ENCODE measurements at places on chromosomes 16 and 17. TPM values are rescaled to one million over a fixed set of nuclear protein-coding genes. Genes with fewer than 3 reads are reported as not detected.

DNA sequence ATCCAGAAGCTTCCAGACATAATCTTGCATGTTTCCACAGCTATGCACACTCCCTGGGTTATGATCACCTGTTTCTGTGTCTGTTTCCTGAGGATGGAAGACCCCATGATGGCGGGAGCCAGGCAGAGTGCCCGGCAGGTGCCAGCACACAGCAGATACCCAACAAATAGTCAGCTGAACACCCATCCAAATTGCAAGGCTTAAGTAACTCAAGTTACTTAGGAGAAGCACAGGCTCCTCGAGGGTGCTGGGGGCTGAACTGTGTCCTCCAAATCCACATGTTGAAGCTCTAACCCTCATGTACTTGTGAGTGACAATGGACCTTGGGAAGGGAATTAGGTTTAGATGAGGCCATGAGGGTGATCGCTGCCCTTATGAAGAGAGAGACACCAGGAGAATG is 79.5 kb upstream of the DOC2B start:
- no peak for DNase-seq

- DNase-seq, result no peak
Observed at GRCh38 chr17:14750866-14751265, 450.0 kb downstream of the HS3ST3B1 start.

DNA sequence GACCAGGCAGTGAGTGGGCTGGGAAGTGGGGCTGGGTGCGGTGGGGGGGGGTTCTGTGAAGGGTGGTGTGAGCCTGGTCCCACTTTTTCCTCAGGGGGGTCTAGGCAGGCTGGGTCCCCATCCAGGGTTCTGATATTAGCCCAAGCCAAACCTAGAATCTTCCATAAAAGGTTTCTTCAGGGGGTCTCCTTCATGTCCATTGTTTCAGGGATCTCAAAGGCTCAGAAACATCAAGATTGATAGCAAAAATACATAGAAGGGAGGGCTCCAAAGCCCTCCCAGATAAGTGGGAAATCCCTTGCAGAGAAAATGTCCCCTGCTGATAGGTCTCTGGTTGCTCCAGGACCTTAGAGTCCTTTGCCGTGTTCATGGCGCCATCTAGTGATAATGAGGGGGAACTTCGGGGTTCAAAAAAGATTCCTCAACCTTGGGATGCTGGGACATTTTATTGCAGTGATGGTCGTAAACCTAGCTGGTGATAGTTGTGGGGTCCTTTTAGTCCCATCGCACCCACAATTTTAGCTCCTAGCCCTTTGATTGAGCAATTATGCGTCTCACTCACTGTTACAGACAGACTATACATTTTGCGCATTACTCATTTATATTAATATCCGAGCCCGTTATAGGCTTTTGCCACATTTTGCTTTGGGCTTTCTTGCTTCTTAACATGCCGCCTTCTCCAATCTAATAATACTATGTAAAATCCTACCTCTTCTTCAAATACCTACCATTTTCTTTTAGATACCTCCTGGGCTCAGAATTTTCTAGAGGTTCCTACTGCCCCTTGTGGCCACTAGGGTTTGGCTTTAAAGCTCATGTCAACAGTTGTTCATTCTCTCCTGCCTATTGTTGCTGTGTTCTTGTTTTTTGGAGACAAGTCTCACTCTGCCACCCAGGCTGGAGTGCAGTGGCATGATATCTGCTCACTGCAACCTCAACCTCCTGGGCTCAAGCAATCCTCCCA is 35.1 kb downstream of the IGF2BP1 start:
- DNase-seq, result peak; percentile 90

- no peak for DNase-seq
Observed at GRCh38 chr17:63514974-63515373, 8.2 kb upstream of the KCNH6 start.

DNA sequence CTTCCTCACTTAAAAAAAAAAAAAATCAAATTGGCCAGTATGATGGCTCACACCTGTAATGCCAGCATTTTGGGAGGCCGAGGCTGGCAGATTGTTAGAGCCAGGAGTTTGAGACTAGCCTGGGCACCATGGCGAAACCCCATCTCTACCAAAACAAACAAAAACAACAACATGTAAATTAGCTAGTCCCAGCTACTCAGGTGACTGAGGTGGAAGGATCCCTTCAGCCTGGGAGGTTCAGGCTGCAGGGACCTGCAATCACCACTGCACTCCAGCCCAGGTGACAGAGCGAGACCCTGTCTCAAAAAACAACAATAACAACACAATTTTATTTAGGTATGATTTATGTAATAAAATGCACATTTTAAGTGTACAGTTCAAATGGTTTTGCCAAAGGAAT is 6.3 kb upstream of the EPOP start:
- no peak for DNase-seq

Gene MMP15
- polyA plus RNA-seq, result 12.1 TPM

Gene CD300LB
- 0.15 TPM for polyA plus RNA-seq

DNA sequence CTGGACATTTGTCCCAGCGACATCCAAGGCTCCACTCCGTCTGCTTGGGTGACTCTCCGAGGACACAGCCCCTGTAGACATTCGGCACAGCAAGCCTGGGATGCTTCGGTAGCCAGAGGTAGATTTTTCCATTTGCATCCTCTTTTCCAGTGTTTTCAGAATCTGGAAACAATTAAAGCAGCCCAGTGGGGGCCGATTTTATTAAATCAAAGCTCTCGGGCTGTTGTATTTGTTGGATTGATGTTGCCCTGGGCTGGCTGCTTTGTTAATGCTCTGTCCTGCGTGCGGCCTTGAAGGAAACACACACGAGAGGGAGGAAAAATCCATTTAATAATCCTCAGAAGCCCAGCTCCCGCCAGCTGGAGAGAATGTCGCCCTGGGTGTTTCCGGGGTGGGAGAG is 158.1 kb upstream of the CIBAR2 start:
- no peak for DNase-seq

GRCh38 chr16:62692685-62693084 is 656.4 kb upstream of the CDH8 start:
- no peak for DNase-seq

DNA sequence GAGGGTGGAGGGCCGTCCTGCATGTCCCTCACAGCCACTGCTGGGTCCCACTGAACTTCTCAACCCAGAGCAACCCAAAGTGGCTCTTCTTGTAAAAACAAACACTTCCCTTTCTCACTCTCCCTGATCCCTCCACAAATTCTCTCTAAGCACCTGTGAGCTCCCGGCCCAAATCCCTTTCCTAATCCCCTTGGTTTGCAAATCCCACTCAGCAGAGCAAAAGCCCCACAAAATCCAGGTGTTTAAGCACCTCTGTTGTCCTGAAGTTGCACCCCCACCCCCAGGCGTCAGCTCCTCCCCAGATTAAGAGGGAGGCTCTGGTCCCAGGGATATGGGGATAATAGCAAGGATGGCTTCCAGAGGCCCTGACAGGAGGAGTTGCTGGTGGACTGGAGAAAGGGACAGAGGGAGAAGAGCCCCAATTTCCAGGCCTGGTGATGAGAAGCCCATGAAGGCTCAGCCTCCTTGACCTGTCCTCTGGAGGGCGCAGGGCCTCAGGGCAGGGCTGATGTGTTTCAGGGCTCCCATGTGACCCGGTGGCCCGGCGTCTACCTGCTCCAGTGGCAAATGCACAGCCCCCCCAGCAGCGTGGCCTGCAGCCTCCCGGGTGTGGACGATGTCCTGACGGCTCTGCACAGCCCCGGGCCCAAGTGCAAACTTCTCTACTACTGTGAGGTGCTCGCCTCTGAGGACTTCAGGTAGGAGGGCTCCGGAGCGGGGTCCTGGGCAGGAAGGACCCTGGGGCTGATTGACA is 23.0 kb downstream of the NAGPA start:
- DNase-seq, result no peak

DNA sequence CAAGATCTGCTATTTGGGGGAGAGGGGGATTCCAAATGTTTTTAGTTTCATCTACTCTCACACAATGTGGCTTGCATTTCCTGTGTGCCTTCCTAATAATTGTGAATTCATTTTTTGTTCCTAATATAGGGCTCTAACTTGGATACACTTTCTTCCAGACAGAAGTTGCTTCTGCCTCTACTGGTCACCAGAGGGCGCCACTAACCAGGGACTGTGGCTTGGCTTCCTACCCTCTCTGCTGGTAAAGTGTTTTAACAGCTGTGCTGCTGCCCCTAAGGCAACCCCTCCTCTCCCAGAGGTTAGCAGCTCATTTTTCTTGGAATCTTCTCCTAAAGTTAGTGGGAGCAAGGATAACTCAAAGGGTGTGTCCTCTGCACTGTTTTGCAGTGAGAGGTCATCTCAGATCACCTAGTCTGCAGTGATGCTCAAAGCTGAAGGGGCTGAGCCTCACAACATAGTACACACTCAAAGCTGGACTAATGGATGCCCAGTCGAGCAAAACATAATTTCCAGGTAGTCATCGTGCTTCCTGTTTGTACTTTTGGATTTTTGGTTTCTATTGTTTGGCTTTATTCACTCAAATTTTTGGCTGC is 5.0 kb upstream of the PRSS54 start:
- no peak for DNase-seq

- DNase-seq, result no peak
Observed at GRCh38 chr17:62720126-62720850, 87.8 kb downstream of the MARCHF10 start.

Gene PRRT2
- 19.4 TPM for polyA plus RNA-seq

- no peak for DNase-seq
Observed at GRCh38 chr17:55794725-55795482, 44.1 kb downstream of the PCTP start.

Gene TM4SF5
- polyA plus RNA-seq, result 1.1 TPM

GRCh38 chr17:78394209-78394608 is 15.8 kb downstream of the PGS1 start:
- no peak for DNase-seq

Gene WNT3
- 1.7 TPM for polyA plus RNA-seq

DNA sequence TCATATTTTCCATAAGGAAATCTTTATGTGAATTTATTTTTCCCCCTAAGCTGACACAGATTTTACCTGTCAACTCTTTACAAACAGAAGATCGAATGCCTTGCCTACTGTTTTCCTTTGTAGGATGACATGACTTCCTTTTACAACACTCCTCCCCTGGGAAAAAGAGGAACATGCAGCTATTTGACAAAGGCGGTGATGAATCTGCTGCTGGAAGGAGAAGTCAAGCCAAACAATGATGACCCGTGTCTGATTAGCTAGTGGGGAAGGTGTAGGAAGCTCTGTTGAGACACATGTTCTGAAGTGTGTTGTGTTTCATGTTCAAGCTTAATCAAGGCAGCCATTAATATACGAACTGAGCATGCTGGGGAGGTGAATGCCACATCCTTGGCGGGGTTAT is 238.0 kb downstream of the PHKB start:
- no peak for DNase-seq

Gene PABPN1L
- polyA plus RNA-seq, result not detected

Gene RND2
- 3.5 TPM for polyA plus RNA-seq

Gene NTHL1
- 14.7 TPM for polyA plus RNA-seq

Gene ADGRG1
- polyA plus RNA-seq, result 74.1 TPM

Gene LRRC75A
- 3.9 TPM for polyA plus RNA-seq

DNA sequence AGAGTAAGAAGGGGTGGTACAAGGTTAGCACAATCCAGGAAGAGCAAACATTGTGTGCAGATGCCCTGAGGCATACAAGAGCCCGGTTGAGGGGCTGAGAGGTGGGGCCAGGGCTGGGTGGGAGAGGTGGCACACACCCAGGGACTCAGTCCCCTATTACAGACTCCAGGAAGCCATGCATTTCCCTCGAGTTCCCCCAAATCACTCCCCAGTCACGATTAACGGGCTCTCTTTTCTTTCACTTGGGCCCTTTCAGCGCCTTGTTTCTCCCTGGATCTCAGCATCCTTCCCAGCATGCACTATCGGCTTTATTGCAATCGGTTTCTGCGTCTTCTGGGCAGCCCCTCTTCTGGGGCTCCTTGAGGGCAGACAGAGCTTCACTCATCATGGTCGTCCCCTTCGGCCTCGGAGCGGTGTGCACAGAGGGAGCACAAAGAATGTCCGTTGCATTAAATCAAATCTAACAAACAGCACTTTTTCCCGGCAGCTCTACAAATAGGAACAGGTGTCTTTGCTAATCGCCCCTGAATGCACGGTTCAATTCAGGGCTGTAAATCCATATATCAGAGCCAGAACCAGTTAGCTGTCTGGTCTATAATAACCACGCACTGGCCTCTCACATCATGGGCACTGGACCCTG is 184.6 kb upstream of the HSBP1 start:
- no peak for DNase-seq

DNA sequence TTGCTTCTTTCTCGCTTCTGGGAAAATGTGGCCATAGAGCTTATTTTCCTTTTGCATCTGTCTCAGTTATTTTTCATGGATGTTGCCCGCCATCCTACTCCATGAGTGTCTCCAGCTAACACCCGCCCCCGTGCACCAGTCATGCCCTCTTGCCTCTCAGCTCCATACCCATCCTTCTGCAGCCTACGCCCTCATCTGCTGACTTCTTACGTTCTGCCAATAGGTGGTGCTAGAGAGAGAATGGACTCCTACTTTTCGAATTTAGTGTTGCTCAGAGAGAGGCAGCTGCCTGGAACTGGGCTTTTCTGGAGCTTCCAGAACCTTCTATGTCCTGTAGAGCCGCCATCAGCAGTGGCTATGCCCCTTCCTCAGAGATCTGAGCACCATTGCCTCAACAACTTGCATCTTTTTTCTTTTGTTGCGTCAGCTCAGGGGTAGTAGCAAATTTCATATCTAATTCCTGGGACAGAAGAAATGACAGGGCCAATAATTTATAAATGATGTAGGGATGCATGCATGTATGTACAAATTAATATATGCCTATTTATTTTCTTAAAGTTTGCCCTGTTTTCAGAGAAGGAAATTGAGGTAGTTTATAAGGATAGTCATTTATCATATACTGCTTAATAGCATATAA is 119.7 kb upstream of the MYOCD start:
- DNase-seq, result peak; percentile 61

DNA sequence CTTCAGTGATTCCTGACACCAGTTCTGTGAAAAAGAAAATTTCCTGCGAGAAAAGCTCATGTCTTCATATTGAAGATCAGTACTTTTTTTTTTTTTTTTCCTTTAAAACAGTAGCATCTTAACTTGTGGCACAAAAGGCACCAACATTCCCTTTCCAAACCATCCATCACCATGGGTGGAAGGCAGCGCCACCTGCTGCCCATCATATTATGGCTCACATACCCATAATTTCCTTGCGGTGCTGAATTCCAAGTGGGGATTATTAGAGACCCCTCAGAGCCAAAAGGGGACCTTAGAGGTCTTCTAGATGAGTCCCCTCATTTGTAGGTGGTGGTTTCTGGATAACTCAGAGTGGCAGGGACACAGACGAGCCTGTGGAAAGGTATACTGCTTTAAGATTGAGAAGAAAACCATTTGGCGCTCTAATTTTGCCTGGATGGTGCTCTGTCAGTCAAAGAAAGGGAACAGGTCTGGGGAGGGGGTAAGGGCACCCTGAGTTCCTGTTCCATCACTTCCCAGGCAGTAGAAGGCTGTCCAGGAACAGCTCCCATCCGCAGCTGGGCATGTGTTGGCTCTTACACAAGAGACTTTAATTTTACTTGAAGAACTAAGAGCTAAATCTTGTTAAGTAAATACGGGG is 7.9 kb upstream of the SOST start:
- peak; percentile 62 for DNase-seq

DNA sequence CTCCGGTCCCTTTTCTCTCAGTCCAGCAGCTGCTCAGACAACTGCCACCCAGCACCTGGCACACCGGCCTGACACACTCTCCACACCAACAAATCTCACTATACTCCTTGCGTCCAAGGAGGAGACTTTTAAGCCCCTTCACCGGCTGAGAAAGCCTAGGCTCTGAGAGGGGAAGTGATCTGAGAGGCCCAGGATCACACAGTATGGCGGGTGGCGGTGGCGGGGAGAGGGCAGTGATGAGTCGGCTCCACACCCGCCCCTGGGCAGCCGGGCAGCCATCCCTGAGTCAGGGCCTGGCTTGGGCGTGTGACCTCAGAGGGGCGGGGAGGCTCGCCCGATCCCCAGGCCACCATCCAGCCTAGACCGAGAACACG is 569 bp downstream of the FLII start:
- no peak for DNase-seq

Gene IL17C
- polyA plus RNA-seq, result 0.13 TPM

Gene FBXL16
- polyA plus RNA-seq, result 0.75 TPM

Data from left kidney (tissue), 8 donors.